Activated naive CD4-positive, alpha-beta T cell treated with anti-CD3 and anti-CD28 coated beads, Interleukin-2, amount 50 U/mL, for 72 hours (primary cell): ENCODE measurements at places on chromosomes 11 and 22.

DNA sequence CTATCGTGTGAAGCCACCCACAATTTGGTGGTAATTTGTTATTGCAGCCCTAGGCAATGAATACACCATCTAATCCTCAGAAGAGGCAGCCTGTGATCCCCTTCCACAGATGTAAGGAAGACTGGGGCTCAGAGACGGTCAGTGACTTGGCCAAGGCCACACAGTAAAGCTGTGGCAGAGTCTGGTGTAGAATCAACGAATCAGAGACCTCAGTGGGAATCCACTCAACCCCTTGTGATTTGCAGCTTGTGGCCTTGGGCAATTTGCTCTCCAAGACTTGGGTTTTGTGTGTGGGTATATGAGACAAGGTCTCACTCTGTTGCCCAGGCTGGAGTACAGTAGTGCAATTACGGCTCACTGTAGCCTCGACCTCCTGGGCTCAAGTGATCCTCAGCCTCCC, 1.9 kb downstream of the LGALS2 start:
- no peak for DNase-seq

GRCh38 chr11:57055744-57056143, 67.0 kb downstream of the OR5AK2 start:
- no peak for DNase-seq

DNA sequence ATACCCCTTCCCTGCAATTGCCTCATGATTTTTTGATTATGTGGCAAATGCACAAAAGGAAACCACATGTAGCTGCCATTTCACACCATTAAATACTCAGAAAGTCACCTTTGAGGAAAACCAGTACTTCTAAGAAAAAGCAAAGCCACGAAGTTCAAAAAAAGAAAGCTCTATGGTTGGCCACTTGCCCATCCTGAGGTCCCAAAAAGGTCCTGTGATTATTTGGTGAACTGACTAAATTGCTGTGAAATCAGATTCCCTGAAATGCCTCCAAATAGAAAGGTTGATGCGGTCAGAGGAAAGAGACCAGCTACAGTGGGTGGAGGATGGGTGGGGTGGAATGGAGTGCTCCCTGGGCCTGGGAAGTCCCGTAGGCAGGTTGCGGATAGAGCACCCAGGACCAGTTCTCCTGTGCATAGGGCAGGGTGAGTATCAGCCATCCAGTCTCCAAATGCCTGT, 26.9 kb downstream of the MRPL16 start:
- DNase-seq = no peak

DNA sequence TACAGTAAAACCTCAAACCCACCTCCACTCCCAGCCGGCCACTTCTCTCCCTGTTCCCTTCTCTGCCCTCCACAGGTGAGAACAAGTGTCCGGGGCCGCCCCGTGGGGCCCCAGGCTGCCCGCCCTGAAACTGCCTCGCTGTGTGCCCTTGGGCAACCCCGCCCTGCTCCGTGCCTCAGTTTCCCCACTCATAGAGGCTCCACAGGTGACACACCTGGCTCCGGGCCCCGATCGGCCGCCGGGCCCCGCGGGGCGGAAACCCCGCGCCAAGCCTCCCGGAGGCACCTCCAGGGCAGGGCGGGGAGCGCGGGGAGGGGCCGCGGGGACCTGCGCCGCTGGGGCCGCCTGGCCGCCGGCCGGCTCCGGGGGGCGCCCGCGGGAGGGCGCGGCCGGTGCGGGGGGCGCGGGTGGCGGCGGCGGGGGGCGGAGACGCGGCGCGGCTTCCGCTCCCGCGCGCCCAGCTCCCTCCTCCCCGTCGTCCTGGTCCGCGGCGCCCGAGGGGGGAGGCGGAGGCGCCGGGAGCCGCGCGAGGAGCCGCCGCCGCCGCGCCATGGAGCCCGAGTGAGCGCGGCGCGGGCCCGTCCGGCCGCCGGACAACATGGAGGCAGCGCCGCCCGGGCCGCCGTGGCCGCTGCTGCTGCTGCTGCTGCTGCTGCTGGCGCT, at the start of gene LRP5:
LRP5 (plus strand) TSS at position 475 of the 663 bp plus-strand sequence; CDS start at position 599, 124 bp downstream.
- no peak for DNase-seq

- DNase-seq = no peak
These were observed 21.3 kb downstream of the RASD2 start for GRCh38 chr22:35561796-35562526.

DNA sequence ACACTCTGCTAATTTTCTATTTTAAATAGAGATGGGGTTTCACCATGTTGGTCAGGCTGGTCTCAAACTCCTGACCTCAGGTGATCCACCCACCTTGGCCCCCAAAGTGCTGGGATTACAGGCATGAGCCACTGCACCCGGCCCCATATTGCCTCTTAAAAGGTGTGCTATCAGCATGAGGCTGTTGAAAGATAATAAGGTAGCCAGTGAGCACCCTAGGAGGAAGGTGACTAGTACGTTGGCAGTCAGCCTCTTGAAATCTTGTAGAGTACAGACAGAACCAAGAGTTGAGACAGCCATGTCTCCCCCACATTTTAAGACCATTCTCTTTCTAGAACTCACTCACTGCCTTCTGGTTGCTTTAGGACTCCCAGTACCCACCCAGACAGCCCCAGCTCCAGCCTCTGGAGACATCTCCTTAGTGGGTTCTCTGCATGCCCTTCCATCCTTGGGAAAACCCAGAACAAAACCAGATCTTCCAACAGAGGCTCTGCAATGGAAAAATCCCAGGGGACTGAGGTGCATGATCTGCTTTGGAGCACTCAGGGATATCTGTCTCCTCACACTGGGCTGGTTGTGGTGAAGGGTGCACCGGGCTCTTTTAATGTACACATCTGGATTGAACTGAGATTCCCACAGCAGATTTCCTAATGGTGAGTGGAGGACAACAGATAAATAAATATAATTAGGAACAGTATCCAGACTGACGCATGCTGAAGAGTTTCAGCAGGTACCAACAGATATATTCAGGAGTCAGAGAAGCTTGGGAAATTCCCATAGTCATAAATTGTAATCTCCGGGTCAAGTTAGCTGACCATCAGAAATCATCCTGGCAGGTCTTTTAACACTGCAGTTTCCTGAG, 49.4 kb downstream of the LRRC74B start:
- DNase-seq = no peak

DNA sequence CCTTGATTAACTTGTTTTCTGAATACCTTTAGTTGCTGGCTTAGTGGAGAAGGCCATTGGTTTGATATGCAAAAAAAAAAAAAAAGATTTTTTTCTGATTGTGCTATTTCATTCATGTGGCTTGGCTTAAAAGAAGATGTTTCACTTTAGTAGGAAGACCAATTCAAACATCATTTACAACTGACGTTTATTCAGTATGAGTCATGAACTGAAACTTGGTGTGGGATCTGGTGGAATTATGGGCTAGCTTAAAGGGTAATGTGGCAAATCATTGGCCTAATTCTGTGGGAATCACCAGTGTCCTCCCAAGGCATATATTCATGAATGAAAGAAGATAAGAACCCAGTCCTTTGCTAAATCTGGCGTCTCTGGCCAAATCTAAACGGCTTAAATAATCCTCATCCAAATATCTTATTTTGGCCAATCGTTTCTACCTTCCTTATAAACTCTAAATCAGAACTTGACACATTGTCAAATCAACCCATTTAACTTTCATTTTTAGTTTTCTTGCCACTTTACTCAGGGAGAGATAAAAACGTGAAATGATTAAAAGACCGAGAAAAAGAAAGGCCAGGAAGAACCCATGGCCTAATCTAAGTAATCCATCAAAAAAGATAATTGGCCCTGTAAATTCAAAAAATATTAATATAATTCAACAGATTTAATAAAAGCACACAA, 77.0 kb downstream of the DDIAS start:
- no peak for DNase-seq

- no peak for DNase-seq
These were observed 4.9 kb downstream of the PNPLA3 start for GRCh38 chr22:43928468-43928867.

DNA sequence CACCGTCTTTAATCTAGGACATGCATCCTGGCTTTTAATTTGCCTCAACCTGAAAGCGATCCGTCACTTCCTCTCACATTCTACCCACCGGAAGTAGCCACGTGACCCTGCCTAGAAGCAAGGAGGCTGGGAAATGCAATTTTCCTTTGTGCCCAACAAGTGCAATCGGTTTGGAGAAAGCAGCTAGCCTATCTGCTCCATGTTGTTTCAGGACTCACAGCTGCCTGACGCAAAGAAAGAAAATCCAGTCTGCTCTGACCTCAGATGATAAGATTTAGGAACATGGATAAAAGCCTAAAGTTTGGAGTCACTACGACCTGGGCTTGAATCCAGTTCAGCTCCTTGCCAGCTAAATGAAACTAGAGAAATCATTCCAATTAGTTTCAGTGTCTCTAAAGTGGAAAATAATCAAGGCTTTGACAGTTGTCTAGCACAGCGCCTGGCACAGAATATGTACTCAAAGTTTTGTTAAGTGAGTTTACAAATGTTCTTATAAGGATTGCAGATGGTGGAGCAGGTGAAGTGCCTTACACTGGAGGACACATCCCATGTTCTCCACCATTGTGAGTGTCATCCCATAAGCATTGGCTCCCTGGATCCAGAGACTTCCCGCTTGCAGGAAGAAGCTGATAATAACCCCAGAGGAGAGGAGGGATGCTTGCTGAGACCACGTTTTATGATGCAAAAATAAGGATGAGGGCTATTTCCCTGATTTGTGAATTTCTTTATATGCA, 553.7 kb downstream of the MN1 start:
- DNase-seq = no peak

DNA sequence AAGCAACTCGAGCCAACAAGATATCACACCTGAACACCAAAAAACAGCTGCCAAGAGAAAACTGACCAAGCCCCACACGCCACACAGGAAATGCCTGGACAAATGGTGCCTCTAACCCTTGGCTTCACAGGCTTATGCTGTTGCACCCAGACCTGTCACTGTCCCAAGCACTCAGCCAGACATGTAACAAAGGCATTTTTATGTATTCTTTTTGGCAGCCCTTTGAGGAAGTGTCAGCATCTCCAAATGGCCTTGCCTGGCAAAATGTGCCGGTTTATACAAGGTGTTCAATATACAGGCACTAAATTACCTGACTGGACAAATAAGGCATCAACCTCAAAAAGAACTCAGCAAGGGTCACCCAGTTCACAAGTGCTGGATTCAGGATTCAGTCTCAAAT, 6.1 kb downstream of the HDHD5 start:
- no peak for DNase-seq

GRCh38 chr11:19349340-19350025, 108.7 kb upstream of the E2F8 start:
- no peak for DNase-seq

GRCh38 chr11:13287681-13288080, 10.1 kb downstream of the BMAL1 start:
- no peak for DNase-seq

GRCh38 chr22:27598792-27599191, 202.8 kb downstream of the MN1 start:
- no peak for DNase-seq

GRCh38 chr11:112665291-112665690, 295.9 kb upstream of the NCAM1 start:
- no peak for DNase-seq

- DNase-seq = no peak
These were observed 12.8 kb upstream of the PRR5 start for GRCh38 chr22:44689173-44689572.

DNA sequence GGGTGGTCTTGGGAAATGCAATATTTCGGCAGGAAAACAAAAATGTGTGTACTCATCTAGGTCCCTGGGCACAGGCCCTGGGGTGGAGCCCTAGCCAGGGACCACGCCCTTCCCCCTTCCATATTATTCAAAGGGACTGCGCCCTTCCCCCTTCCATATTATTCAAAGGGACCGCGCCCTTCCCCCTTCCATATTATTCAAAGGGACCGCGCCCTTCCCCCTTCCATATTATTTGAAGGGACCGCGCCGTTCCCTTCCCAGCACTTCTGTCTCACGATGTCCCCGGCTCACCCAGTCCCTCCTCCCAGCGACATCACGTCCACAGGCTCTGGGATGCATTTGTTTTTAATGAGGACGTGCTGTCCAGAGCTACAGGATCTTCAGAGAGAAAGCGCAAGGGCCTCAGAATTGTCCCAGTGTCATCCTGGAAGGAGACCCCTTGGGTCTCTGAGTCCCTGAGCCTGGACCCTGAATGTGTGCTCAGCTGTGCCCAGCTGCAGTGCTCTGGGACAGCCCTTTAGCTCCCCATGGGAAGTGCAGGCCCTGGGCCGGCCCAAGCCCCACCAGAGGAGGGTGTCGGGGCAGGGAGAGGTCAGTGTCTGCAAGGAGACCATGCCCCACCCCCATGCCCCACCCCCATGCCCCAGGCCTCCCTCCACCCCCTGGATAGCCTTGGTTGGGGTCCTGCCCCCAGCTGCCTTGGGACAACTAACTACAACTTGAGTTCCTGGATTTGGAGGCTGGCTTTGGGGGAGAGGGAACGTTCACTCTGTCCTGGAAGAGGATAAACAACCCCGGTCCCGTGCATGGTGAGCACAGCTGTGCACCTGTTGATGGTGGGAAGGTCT, 810.0 kb downstream of the BRD1 start:
- no peak for DNase-seq

DNA sequence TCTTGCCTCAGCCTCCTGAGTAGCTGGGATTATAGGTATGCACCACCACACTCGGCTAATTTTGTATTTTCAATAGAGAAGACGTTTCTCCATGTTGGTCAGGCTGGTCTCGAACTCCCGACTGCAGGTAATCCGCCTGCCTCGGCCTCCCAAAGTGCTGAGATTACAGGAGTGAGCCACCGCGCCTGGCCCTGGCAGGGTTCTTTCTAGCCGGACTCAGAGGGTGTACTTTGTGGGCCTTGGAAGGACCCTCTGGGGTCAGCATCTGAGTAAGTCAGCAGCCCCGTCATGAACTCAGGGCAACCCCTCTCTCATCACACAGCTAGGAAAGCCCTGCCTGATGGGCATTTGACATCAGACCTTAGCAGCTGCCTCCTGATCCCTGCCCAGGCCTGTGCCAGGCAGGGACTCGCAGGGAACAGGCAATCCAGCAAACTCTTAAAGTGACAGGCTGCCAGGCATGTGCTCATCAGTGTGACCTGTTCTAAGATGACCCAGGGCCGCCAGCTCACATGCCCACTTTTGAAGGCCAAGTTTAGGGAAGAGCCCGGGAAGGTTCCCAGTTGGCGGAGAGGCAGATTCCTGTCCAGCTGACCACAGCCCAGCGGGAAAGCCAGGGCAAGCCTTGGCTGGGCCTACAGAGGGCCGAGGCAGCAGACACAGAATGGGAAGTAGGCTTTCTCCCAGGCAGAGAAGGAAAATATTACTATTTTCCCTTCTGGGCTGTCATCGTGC, 92.9 kb downstream of the MORC2 start:
- peak; percentile 43 for DNase-seq

DNA sequence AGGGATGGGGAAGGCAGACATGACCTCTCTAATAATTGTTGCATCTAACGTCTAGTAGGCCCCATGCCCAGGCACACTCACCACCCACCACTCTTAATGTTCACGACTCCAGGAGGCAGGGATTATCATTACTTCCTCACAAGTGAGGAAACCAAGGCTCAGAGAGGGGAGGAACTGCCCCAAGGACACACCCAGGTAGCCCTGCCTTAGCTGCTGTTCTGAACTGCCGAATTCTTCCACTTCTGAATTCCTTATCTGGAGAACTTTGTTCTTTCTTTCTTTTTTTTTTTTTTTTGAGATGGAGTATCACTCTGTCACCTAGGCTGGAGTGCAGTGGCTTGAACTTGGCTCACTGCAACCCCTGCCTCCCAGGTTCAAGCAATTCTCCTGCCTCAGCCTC, 16.7 kb downstream of the SLCO2B1 start:
- DNase-seq = no peak
